Kidney capillary endothelial cell (primary cell): ENCODE measurements at places on chromosomes 16 and 17.

DNA sequence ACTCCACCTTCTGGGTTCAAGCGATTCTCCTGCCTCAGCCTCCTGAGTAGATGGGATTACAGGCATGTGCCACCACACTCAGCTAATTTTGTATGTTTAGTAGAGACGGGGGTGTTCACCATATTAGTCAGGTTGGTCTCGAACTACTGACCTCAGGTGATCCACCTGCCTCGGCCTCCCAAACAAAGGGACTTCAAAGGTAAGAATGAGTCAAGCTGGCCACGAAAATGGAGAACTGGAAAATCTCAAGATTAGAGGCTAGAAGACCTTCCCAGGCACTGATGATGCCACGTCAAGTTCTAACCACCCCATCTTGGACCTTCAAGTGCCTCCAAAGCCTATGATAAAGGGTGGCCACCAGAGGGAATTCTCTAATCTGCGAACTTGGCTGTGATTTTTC is 1.3 kb upstream of the CCL15 start:
- no peak for DNase-seq

DNA sequence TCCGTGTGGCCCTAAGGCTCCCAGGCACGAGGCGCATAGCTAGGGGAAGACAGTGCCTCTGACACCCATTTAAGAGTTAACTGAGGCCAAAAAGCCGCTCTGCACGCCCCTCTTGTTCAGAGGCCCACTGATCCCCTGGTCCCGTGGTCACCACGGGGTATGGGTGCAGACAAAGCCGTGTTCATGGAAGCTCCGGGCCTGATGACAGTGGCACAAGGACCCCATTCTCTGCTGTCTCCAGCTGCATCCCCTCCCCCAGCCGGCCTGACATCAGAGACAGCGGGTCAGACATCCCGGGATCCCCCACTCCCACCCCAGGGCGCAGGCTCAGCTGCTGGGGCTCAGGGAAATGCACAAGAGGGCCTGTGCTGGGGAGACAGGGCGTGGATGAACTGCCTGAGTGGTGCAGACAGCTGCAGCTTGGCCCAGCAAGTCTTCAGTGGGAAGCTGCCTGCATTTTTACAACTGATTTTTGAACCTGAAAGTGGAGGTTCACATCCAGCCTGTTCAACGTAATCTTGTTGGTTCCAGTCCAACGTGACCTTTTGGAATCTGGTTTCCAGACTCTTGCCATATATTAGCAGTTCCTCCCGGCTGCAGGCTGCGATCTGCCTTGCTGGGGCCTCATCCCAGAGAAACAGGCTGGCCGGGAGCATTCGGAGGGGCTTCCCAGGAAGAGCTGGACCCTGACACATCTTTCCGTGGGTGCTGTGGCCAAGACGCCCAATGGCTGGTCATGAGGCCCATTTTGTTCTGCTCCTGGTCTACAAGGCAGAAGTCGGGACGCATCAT is 9.7 kb upstream of the BAHCC1 start:
- no peak for DNase-seq

- DNase-seq, result no peak
Observed at GRCh38 chr16:63617047-63617989, 1504.5 kb downstream of the CDH11 start.

DNA sequence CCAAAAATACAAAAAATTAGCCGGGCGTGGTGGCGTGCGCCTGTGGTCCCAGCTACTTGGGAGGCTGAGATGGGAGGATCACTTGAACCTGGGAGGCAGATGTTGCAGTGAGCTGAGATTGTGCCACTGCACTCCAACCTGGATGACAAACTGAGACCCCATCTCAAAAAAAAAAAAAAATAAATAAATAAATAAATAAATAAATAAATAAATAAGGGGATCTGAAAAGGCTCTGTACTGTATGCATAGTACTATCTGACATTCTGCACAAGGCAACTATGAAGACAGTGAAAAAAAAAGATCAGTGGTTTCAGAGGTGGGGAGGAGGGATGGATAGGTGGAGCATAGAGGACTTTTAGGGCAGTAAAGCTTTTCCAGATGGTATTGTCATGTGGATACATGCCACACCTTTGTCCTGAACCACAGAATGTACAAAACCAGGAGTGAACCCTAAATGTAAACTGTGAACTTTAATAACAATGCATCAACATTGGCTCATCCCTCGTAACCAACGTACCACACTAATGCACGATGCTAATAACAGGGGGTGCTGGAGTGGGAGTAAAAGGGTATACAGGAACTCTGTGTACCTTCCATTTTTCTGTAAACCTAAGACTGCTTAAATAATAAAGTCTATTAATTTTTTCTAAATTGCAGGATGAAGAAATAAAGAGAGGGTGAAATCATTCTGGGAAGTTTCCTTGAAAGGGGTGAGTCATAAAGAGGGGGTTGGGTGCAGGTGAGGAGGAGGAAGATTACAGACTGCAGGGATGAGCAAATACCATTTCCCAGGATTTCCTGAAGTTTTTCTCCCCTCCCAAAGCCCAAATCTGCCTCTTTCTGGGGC is 155.8 kb upstream of the SDK2 start:
- no peak for DNase-seq

DNA sequence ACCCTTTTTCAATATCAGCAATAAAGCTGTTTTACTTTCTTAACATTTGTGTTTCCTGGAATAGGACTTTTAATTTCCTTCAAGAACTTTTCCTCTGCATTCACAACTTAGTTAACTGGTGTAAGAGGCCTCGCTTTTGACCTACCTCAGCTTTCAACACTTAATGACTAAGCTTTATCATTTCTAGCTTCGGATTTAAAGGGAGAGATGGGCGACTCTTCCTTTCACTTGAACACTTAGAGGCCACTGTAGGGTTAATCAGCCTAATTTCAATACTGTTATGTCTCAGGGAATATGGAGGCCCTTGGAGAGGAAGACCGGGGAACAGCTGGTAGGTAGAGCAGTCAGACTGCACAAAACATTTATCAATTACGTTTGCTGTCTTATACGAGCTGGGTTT is 4.7 kb downstream of the SYNRG start:
- DNase-seq, result no peak

DNA sequence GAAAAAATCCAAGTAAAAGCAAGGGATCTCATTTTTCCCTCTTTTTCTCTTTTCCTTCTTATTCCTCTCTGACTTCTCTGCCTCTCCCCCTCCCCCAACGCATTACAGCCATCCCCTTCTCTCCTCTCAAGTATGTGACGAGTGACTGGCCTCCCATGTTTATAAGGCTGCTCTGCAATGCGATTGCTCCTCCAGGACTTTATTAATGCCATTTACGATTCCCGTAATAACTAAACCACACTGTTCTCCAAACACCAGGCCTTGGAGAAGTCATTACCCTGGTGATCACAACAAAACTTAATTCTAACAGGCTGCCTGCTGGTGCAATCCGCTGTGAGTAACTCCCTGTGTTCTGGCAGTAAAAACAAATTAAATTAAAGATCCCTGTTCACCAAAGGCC is 88.8 kb downstream of the HS3ST3B1 start:
- no peak for DNase-seq

GRCh38 chr17:49495842-49496182 is 719 bp downstream of the NGFR start:
- DNase-seq, result no peak

- no peak for DNase-seq
Observed at GRCh38 chr16:68360956-68361355, 50.1 kb downstream of the PRMT7 start.

DNA sequence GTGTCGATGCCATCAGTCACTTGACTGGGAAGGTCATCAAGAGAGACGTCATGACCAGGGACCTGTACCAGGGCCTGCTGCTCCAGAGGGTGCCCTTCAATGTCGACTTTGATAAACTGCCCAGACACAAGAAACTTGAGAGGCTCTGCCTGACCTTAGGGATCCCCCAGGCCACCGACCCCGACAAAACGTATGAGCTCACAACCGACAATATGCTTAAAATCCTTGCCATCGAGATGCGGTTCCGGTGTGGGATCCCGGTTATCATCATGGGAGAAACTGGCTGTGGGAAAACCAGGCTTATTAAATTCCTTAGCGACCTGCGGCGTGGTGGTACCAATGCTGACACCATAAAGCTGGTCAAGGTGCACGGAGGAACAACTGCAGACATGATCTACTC is 69.6 kb upstream of the ENDOV start:
- DNase-seq, result no peak

- DNase-seq, result no peak
Observed at GRCh38 chr17:42118545-42118944, 2.6 kb downstream of the KAT2A start.

DNA sequence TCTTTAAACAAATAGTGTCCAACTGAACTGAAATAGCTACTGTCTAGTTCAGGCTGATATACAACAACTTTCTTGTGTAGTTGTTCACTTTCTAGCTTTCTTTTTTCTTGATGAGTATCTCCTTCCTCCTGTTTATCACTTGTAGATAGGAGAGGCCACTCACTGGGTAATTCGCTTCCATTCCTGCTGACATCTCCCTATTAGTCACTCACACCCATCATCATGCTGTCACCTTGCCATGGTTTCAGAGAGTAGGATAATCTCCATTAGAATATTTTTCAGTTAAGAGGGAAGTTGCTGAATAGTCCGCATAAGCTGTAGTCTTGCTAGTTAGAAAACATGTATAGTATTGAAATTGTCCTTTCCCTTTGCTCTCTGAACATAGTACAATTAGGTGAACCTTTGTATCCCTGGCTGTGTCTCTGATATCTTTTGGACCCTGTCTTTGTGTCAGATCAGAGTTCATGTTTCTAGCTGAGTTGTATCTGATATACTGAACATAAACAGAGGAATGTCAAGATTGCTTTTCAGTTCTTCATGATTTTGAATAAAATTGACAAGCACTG is 64.4 kb upstream of the RASL10B start:
- no peak for DNase-seq

DNA sequence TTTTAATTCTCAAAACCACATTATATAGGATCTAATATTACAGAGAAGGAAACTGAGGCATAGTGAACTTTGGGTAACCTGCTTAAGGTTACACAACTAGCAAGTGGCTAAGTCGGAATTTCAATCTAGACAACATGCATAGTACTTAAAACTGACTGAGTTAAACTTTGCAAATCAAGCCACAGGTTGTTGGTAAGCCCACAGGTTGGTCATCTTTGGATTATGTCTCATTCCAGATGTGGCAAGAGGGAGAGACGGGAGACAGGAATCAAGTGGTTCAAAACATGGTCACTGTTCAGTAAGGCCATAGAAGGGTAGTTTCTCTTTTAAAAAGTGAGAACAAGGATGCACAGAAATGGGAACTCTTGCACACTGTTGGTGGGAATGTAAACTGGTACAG is 57.1 kb downstream of the MYO1D start:
- DNase-seq, result no peak

DNA sequence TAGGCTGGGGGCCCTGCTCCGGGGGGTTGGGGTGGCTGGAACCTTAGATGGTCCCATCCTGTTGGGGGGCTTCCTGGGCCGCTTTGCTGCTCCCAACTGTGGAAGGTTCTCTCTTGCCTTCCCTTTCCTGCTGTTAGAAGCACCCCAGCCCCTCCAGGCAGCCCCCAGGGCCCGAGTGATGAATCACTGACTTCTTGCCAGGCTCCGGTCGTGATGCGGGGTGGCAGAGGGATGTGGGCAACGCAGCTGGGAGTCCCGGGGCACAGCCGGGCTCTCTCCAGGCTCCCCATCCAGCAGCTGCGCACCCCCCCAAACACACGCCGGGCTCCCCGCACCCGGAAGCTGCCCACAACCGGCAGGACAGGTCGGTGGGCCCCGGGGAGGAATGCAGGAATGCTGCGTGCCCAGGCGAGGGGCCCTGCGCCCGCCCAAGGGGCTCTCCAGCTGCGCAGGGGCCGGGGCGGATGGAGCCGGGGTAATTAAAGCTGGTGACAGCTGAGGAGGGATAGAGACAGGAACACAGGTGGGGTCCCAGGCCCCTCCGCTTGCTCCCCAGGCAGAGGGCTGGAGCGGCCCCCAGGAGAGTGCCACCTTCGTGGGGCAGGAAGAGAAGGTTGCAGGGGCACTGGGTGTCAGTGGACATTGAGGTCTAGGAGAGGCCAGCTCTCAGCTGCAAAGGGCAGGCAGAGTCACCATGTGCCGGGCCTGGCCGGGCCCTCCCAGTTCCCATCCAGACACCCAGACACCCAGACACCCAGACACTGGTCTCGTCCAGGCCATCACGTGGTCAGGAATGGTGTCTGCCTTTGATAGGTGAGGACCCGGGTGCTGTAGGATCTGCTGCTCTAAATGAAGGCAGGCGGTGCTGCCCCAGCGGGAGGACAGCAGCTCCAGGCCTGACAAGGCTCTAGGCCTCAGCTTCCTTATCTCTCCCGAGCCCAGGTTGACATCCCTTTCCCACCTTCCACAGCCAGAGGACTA is 15.0 kb upstream of the SLC38A10 start:
- DNase-seq, result no peak

- DNase-seq, result no peak
Observed at GRCh38 chr16:89791278-89791995, 25.0 kb downstream of the FANCA start.

- DNase-seq, result no peak
Observed at GRCh38 chr16:84143784-84144199, 1.2 kb downstream of the HSDL1 start.

DNA sequence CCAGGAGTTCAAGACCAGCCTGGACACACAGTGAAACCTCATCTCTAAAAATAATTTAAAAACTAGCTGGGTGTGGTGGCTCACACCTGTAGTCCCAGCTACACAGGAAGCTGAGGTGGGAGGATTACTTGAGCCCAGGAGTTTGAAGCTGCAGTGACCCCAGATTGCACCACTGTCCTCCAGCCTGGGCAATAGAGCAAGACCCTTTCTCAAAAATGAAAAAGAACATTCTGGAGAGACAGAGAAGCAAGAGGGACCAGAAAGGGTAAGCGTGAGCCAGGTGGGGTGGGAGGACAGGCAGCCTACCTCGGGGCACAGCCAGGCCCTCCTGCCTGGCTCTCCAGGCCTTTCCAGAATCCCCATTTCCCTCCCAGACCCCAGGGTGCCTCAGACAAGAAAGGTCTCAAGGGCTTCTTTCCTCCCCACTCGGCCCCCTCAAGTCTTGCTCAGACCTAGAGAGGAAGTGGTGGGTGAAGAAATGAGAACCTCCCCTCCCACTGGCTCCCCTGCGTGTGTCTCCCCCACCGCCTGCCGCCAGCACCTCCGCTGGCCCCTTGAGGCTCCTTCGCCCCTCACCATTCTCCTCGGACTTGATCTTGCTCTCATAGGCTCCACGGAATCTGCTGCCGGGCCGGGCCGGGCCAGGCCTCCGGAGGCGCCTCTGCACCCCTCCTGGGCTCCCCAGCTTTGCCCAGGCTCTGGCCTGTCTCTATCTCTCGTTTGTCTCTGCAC is 503 bp downstream of the C16orf54 start:
- no peak for DNase-seq

DNA sequence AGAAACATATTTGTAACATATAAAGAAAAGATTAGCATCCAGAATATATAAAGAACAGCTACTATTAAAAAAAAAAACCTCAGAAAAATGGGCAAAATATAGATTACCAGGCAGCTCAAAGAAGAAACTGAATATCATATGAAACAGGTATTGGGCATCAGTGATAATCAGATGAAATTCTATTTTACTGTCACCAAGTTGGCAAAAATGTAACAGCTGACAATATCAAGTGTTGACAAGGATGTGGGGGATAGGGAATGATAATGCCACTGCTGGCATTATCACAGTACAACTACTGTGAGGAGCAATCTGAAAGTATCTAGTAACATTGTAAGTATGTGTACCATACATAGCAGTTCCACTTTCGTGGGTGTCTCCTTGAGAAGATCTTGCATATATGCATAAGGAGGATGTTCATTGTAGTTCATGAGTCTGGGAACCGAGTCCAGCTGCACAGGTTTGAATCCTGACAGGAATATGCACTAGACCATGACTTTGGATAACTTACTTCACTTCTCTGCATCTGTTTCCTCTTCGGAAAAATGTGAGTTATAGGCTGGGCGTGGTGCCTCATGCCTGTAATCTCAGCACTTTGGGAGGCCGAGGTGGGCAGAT is 50.3 kb downstream of the LCMT1 start:
- no peak for DNase-seq

- DNase-seq, result no peak
Observed at GRCh38 chr16:77225182-77225581, 26.0 kb downstream of the SYCE1L start.
